ENCODE measurements at places on chromosomes 3 and 15.

DNA sequence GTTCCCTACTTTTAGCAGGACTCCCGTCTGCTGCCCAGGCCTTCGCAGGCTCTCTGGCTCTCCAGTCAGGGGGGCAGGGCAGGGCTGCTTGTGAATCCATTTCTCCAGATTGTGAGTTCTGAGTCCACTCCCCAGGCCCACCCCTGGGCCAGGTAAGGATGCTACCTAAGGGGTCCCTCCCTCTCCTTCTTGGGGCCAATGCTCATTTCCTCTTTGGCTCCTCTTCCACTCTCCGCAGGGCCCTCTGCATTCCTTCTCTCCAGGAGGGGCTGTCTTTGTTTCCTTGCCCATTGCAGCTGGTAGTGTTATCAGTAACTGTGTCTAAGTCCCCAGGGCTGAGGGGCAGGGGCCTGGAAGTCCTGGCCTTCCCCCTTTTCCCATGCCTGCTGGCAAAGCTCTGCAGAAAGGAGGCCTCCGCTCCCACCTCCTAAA lies 13.0 kb upstream of the CACNA2D2 start:
- no peak for DNase-seq

DNA sequence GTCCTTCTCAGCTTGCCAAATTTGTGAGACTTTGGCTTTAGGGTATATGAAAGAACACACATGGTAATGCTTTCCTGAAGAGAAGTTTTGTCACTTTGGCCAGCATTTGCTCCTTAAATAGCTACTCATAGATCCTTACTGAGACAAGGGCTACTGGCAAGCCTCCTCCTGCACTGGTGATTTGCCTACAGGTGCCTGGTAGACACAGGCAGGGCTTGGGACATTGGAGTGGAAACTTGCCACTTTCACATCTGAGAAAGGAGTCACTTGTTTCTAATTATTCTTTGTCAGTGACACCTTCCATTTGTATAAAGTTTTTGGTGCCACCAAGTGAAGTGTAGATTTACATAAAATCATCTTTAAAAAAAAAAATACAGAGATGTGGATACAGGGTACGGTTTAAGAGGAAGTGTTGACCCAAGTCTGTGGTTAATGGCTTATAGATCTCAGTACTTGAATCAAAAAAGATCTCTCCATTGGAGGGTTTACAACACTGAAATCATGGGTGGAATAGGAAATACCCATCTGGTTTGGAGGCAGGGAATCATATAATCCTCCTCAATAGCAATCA lies 132.8 kb upstream of the GADL1 start:
- no peak for DNase-seq

DNA sequence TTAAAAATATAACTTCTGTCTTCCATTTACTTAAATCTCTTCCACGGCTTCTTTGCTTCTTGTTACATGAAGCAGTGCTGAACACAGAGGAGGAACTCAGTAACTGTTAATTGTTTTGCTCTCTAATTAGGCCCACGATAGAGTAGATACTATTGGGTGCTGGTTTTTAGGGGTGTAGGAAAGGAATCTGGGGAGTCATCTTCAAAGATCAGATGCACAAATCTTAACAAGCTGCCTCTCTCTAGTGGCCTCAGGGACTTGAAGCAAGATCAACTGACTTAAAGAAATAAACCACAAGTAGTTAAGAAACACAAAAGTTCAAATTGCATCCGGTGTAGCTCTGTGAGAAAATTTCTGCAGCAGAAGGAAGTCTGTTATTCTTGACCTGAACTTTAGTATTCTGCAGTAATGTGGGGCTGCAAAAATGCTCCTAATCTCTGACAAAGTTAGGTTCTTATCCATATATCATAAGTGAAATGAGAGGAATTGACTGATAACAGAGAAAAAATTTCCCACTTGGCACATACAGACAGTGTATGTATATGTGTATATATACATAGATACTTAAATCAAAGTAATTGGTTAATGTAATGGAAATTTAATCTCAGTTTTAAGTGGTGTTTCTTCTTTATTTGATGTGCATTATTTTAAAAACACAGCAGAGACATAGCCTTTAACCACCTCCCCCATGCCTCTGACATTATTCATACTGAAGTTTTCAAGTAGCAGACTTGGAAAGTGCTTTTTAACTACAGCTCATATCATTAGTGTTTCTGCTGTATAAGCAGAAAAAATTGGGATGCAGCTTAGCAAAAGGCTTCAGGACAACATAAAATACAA lies 51.8 kb downstream of the CHST2 start:
- DNase-seq = no peak

GRCh38 chr15:95944193-95944592 lies 386.3 kb upstream of the NR2F2 start:
- DNase-seq = no peak

DNA sequence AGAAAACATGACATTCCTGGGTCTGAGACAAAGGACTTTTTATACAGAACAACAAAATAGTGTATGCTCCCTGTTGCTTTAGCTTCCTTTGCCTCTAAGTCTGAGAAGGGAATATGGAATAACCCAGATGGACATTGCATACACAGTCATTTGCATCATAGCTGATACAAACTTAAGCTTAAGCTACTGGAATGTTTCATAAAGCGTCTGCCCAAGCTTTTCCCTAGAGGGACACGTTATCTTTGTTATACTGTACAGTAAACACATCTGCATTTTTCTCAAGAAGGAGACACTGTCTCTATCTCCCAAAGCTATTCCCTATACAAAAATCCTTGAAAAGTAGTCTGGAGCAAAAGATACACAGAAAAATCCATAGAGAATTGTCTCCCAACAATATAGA lies 775.0 kb downstream of the DIPK2A start:
- DNase-seq = no peak

DNA sequence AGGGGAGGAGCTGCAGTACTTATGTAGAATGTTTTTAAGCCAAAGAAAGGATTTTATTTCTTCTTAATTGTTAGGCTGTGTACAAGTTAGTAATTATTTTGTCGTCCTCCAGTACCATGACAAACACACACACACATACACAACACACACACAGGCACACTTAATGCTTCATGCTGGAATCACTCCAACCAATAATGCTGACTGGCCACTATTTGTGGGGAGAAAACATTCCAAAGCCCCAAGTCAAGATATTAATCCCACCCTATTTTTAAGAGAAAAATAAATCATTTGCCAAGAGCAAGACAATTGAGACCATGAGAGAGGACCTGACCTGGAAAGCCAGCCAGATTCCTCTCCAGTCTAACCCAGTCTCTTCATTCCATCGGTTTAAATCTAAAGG lies 51.8 kb upstream of the TMCO5A start:
- no peak for DNase-seq

DNA sequence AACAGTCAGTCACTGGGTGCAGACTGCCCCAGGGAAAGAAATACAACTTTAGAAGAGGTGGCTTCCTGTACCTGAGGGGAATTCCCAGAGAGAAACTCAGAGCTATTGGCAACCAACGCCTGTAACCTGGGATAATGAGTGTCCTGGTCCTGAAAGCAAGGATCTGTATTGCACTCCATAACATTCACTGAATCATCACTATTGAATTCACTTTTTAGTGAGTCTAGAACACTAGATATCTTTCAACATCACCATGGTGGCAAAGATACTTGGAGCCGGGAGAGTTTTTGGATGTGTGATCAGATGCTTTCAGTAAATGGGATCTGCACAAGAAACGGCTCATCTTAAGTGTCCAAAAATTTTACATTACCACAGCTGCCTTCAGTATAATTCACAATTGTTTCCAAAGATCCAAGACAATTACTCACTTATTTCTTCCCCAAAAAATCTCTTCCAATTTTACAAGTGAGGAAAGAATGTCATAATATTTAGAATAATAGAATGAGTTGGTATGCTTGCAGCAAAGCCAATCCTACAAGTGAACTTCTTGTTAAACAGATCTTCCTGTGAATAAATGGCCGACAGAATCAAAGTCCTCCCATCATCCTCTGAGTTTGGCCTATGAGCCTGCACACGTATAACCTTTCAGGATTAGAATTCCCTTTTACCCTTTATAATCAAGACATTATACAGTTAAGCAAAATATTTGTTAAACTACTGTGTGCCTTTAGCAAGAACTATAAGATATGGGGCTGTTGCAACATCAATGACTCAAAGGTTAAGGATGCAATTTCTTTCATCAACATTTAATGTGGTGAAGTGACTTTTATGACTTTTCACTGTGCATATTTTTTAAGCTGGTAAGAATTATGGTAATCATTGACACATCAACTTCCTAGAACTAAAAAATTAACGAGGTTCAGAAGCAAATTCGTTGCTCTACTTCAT lies 243.3 kb upstream of the COL8A1 start:
- no peak for DNase-seq

DNA sequence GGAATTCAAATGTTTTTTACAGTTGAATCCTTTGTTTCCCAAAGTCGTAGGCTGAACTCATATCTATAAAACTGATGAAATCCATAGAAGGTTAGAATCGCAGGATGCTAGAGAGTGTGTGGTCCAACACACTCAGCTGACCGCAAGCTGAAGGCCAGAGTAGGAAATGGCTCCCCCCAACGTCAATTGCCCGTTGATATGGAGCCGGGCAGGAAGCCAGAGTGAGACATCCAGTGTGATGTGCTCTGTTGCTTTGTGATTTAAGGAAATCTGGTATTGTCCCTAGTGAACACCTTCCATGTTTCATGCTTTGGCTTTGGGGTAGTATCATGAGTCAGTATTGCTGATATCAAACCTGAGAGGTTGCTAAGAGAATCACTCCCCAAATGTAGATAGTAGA lies 5.8 kb upstream of the MEX3B start:
- DNase-seq = no peak

DNA sequence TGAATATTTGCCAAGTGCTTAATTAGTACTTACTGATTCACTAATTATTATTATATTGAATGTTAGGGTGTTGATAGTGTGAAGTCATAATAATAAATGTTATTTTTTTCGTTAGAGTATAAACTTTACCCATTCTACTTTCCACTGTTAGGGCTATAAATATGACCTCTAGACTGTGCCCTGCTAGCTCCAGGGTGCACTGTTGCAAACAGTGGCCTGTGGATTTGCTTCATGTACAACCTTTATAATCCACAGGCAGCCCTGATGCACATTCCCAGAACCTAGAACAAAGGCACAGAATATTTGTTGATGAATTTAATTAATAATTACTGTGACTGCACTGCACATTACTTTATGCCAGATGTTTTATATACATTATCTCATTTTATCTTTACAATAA lies 28.8 kb upstream of the LEKR1 start:
- no peak for DNase-seq

- DNase-seq = no peak
Observed at GRCh38 chr3:165464736-165465135, 268.6 kb upstream of the SLITRK3 start.

- no peak for DNase-seq
Observed at GRCh38 chr15:52567871-52568600, 794 bp downstream of the ARPP19 start.

DNA sequence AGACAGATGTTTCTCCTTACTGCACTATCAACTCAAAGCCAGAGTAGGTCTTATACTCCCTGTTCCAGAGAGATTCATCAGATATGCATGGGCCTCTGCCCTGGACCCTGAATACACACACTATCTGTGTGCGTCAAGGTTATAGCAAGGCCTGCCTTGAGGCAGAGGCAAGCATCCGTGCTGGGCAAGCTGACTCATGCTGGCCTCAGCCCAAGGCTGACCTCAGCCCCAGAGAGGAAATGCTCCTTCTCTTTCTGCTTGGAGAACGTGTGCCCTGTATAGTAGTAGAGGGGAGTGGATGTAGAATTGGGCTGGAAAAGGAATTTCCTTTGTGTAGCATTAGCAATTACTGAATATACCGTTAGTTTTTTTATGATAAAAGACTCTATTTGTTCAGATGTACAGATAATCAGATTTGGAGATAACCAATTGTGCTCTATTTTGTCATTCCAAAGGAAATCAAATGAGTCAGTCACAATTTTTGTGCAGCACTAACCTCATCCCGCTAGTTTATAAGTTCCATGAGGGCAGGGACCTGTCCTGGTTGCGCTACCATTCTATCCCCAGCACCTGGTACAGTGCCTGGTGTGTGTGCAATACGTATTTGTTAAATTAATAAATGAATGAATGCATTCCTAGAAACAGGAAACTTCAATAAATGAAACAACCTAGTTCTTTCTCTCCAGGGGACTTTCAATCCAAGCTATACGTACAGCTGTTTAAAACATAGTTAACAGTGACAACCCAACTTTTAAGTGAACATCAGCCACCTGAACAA lies 13.3 kb upstream of the PAQR9 start:
- no peak for DNase-seq

DNA sequence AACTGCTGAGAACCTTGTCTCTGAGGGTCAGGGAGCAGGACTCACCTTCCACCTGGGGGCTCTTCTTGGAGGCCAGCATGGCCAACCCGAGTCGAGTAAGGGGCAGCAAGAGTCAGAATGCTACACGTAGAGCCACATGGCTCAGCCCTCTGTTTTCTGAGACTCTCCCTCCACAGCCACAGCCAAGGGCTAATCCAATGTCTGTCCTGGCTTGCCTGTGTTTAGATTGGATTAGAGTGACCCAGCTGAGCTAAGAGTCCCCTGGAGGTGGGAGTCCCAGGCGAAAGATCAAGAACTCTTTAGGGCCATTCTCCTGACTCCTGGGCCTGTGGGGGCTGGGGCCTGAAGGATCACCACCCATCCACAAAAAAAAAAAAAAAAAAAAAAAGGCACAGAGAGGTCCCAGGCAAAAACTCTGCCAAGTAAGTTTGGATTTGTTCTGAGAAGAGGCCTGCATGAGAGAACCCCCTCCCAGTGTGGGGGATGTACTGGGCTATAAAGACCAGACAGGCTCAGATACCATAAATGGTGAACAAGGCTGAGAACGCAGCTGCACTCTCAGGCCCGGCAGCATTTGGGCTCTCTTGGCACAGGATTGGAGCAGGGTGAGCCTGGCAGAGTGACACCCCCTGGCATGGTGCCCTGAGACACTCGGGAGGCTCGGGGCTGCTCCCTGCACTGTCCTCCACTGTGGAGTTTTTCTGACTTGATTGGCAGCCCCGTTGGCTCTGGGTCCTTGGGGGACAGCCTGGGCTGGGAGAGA lies 88.0 kb upstream of the OSBPL11 start:
- DNase-seq = no peak

DNA sequence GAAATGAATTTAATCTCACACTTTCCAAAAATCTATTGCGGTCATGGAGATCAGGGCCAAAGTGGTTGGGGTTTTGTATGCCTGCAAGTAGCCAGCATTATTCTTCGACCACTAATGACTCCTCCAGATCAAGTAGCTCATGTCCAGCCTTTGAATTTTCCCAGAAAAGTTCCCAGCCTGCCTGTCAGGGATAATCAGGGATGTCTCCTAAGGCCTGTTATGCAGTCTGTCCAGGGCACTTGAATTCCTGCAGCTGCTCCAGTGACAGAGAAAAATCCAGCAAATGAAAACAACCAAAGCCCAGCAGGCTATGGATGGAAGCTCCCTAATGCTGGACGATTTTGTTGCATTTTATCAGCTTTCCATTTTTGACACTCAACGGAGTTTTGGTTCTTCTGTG lies 215.4 kb downstream of the ADAMTSL3 start:
- DNase-seq = no peak

GRCh38 chr3:16455966-16456365 lies 57.5 kb downstream of the RFTN1 start:
- no peak for DNase-seq

GRCh38 chr3:25854635-25855034 lies 64.7 kb downstream of the OXSM start:
- DNase-seq = no peak

GRCh38 chr3:53888232-53888631 lies 3.4 kb downstream of the SELENOK start:
- DNase-seq = no peak

- no peak for DNase-seq
Observed at GRCh38 chr3:196177967-196178366, 33.2 kb downstream of the ZDHHC19 start.

GRCh38 chr15:90873998-90874605 lies 5.7 kb downstream of the FURIN start:
- no peak for DNase-seq

All from GM12892 (cell line).